ENCODE measurements at places on chromosomes 2 and 18.
A peak's percentile ranks its signal among the peaks of the same experiment; 100 is the strongest.

GRCh38 chr2:33784488-33784887 is 185.4 kb upstream of the FAM98A start:
- DNase-seq, result no peak

GRCh38 chr2:1584691-1585485 is 159.4 kb downstream of the PXDN start:
- no peak for DNase-seq

DNA sequence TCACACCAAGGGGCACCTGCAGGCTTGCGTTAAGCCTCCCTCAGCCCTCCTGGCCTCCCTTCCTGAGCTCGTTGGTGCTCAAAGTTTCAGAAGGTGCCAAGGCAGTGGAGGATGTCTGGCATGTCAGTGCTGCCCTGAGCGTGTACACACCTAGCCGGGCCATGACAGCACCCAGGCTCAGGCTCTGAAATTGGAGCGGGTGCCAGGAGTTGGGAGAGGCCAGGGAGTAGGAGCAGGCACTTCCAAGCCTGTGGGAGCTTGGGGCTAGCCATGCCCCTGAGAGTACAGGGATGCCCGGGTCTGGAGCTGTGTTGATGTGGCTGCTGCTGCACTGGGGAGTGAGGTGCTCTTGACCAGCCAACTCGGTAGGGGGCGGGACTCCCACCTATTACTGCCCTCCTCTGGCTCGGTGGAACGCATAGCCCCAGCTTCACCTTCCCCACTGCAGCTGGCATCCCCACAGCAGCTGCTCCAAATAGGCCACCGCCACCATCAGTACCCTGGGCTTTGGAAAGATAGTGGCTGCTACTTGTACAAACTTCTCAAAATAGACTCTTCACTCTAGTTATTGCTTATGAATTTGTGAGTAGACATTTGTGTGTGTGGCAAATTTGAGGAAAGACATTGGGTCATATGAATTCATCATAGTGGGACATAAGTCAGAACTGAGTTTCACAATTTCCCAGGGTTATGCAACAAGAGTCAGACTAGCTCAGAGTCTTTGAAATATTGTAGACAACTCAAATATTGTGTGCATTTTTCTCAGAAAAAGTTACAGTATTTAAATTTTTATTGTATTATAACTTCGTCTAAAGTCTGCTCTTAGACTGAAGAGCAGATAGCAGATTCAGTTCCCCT is 6.8 kb upstream of the PCARE start:
- DNase-seq, result no peak

DNA sequence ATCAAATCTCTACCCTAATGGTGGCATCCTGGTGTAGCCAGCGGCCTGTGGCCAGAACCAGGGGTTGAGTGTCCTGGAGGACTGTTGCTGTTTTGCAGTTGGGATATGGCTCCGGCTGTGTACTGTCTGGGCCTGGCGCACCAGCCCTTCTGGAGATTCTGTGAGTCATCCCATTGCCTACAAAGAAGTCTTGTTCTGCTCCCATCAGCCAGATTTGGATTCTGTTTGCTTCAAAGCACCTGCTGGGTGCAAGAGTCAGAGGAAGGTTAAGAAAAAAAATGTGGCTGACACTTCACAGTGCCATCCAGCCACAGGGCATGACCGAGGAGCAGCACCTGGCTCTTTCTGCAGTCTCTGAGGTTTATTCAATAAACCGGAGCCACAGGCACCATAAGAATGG is 41.0 kb upstream of the ASAP2 start:
- no peak for DNase-seq

GRCh38 chr2:42435628-42436027 is 58.2 kb downstream of the KCNG3 start:
- no peak for DNase-seq

- DNase-seq, result no peak
Measured at GRCh38 chr2:214651451-214651850, 158.0 kb downstream of the BARD1 start.

DNA sequence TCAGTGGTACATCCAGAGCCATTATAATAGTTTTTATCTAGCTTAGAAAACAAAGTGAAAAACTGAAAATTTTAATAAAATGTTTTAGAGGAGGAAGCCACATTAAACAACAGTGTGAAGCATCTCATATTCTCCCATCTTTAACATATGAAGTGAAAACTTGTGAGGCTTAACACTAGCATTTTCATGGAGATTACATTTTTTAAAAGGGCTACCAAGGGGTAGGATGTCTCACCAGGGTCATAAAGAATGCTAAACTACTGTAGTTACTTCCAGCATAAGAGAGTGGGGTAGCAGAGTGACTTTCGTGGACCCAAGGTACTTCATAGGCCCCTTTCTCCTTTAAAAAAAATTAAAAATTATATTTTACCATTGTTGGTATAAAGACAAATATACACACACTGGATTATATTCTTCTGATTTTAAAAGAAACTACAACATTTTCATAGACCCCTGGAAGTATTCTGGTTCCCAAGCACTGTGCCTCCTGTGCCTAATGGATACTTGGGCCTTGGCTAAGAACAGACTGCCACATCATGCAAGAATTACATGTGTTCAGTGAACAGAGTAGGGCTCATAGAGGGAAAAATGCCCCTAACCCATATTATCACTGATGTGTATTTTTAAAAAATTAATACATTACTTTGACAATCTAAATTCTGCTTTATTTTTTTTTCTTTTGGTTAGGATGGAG is 148.4 kb downstream of the SLC39A10 start:
- DNase-seq, result no peak

DNA sequence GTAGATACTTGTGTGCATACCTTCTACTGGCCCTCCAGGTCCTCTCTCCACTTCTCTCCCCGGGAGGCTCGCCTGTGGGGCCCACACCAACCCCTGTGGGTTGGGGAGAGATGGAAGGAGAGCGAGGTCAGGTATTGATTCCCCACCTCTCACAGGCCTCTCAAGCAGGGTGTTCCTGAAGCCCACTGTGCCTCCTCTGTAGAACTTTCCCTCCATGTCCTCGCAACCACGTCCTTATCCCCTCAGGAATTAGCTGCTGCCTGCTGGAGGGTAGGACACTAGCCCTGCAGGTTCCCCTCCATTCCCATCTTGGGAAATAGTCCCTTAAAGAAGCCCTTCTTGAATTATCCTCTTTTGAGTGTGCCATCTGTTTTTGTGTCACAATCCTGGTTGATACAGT is 38.9 kb upstream of the KLF11 start:
- DNase-seq, result no peak

DNA sequence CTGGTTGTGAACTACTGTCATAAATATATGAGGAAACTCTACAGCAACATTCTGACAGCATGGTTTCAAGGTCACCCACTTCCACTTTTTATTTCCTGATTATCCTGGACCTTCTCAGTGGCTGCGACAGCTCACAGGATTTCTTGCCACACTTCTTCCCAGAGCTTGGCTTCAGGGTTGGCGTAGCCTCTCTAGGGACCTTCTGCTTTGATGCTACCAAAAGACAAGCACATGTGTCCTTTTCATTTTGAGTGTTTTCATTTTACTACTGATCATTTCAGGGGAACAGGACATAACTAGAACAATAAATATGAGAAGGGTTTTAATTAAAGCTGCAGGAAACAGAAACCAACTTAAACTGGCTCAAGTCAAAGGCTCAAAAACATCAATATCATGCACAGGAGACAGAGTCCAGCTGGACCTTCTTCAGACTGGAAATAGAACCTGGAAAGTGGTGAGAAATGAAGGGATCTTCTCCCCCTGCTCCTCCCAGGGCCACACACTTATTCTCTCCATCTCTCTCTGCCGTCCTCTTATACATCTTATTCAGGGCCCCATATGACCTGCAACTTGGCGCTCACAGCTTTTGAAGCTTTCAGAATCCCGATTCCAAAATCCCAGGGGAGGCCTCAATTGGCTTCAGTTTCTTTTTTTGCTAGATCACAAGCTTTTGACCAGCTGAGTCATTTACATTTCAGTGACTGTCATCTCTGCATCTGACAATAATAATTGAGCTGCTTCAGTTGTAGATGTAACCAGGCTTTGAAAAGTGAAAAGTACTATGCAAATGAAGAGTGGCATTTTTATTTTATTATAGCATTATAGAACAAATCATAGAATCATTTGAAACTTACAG is 9.7 kb downstream of the VIT start:
- DNase-seq, result no peak

- DNase-seq, result no peak
Measured at GRCh38 chr2:10035633-10036032, 7.7 kb upstream of the KLF11 start.

DNA sequence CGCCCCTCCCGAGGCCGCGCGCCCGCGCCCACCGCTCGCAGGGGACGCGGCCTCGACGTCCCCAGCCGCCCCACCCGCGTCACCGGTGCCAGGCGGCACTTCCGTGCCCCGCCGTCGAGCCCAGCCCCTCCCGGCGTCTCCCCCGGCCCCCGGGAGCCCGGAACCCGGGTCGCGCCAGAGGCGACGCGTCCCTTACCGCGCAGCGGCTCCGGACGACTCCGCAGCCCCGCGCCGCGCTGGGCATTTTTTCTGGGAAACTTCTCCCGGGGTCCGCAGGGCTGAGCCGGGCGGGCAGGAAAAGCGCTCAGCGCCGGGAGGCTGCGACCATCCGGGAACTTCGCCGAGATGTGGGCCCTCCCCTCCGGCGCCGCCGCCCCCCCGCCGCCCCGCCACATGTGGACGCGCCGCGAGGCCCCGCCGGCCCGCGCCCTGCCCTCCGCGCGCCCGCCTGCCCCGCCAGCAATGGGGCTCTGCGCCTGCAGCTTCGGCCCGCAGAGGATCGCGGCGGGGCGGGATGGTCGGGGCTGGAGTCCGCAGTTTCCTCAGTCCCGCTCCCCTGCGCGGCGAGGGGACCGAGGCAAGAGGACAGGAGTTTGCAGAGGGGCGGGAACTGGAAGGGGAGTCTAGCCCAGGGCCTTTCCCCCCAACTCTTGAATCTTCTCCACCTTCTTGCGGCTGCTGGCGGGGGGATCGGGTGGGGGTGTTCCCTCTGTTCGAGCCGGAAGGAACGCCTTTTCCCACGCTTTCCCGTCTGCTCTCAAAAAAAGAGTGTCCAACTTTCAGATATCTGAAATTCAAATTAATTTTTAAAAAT is 81.5 kb downstream of the CHRNA1 start:
- no peak for DNase-seq

DNA sequence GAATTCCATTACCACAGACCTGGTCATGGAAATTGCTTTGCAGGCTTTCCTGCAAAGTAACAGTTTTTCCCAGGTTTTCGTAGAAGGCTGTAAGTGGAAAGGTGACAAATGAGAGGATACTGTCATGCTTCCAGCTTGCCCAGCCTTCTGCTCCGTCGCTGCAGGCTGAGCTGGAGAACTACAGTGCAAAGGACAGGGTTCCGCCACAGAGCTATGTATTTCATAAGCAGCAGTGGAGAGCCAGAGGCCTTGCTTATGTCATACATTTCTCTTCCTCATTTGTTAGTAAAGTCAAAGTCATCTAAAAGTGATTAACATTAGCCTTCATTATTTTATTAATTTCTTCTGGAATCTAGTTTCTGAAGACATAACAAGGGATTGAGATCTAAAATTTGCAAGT is 72.9 kb upstream of the RBM44 start:
- DNase-seq, result no peak

DNA sequence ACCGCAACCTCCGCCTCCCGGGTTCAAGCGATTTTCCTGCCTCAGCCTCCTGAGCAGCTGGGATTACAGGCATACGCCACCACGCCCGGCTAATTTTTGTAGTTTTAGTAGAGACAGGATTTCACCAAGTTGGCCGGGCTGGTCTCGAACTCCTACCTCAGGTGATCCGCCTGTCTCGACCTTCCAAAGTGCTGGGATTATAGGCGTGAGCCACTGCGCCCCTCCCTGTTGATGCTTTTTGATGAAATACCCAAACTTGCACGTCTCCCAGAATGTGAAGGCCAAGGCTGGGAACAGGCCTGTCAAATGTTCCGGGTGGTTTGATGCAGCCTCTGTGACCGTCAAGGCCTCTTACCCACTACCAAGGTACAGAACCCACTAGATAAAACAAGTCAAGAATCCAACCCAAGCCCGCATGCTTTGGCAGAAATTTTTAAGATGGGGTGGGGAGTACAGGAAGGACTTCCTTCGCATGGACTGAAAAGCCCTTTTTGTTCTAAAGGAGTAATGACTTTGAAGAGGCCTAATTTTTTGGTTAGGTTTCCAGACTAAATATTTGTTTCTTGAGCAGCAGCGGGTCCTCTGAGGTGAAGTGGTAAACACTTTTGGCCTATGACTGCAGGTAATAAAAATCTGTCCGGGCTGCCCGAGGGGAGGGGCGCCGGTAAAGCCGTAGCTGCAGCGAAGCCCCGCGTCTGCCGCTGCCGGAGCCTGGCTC is 3.7 kb upstream of the EVX2 start:
- DNase-seq, result no peak

GRCh38 chr2:99802734-99803133 is 312.9 kb upstream of the REV1 start:
- no peak for DNase-seq

DNA sequence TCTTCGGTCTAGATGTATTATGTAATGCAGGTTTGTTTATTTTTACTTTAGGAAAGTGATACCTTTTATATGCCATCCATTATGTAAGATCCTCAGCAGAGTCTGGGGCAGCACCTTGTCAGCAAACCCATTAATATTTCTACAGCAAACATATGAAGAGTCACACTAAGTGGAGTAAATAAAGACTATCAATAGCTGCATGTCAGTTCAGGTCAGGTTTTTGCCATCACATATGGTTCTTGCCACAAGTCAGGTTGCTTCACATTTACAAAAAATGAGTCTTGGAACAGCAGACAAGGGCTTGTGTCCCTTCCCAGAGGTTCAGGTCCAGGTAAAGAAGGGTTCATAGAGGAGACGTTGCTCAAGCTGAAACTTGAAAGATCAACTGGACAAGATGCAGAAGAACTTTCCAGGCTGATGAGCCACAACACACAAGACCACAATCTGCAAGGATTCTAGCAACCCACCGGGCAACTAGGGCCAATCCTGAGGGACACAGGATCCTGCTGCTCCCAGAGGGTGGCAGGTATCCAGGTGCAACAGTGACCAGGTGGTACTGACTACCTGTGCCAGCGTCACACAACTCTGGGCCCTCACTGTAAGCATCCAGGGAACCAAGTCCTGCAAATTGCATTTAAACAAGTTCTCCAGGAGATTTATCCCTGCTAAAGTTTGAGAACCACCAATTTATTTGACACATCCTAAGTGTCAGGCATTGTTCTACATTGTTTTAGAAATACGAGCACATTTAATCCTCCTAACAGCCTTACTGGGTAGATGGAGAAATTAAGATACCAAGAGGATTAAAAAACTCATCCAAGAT is 215.8 kb downstream of the ALPK2 start:
- DNase-seq, result no peak

- no peak for DNase-seq
Measured at GRCh38 chr2:130756053-130756873, 923 bp downstream of the AMER3 start.

DNA sequence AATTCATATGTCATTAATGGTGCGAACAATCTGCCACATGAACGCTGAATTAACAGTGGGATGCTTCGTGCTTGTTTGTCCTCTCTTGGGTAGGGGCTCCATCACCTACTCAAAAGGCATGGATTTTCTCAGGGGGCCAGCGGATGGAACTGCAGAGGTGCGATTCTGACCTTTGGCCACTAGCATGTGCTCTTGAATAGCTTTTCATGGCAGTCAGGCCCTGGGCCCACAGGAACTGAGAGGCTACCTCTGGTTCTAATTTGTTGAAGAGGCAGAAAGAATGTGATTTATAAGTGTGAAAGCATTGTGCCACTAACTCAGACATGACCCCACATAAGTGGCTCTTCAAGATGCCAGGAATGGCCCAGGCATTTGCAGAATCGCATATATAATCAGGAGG is 283.2 kb downstream of the INSIG2 start:
- DNase-seq, result peak; percentile 24

- no peak for DNase-seq
Measured at GRCh38 chr2:47298771-47299170, 104.2 kb upstream of the MSH2 start.

Data from AG09309 (cell line).